ENCODE measurements at places on chromosomes 3 and 15.

- DNase-seq = no peak
These were observed 133.4 kb downstream of the FOXP1 start for GRCh38 chr3:71450162-71450561.

- DNase-seq = no peak
These were observed 15.7 kb upstream of the ZBTB20 start for GRCh38 chr3:115162759-115163158.

GRCh38 chr3:42535981-42536784 lies 33.7 kb downstream of the VIPR1 start:
- peak; percentile 59 for DNase-seq

DNA sequence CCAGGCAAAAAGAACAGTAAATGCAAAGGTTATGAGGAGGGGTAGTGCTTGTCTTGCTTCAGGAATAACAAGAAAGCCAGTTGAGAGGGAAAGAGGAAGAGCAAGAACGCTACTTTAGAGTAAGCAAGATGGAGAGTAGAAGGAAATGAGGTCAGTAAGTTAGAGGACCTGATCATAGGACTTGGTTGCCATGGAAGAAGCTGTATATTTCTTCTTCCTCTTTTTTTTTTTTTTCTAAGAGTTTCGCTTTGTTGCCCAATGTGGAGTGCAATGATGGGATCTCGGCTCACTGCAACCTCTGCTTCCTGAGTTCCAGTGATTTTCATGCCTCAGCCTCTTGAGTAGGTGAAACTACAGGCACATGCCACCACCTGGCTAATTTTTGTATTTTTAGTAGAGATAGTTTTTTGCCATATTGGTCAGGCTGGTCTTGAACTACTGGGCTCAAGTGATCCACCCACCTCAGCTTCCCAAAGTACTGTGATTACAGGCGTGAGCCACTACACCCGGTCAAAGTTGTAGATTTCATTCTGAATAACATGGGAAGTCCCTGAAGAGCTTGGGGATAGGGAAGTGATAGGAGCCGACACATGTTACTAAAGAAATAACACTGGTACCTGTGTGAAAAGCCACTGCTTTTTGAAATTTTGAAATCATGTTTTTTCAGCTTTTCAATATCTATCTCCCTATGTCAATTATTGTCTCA lies 527.9 kb upstream of the NAALADL2 start:
- DNase-seq = peak; percentile 24

- peak; percentile 57 for DNase-seq
These were observed 39.4 kb upstream of the LMOD3 start for GRCh38 chr3:69161587-69162307.

DNA sequence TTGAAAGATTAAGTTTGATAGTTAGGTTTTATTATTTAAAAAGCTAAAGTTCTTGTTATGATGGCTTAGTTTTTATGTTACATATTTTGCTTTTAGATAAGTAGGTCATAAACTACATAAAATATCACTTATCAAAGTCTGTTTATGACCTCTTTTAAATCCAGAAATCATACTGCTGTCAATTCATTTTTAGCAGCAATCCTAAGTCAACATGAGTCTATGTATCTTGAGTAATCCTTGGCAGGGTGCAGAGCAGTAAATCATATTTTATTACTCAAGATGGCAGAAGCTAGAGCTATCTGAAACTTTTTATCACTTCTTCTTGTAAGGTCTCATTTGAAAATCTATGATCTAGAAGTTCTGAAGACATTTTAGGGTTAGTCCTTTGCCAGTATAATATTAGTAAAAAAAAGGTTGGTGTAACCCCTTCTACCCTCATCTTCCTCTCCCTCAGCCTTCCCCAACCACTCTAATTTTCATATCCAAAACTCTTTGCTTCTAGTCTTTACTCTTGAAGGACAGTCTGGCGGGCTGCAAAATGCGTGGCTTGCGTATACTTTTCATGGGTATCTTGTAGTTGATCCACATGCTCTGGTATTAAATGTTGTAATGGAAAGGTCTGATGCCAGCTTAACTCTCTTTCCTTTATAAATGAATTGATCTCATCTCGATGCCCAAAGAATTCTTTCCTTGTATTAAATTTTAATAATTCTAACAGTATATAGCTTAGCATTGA lies 134.0 kb upstream of the THRB start:
- no peak for DNase-seq
